ENCODE measurements at places on chromosomes 11 and 22.

- no peak for DNase-seq
Measured at GRCh38 chr22:42773167-42773566, 52.5 kb upstream of the A4GALT start.

DNA sequence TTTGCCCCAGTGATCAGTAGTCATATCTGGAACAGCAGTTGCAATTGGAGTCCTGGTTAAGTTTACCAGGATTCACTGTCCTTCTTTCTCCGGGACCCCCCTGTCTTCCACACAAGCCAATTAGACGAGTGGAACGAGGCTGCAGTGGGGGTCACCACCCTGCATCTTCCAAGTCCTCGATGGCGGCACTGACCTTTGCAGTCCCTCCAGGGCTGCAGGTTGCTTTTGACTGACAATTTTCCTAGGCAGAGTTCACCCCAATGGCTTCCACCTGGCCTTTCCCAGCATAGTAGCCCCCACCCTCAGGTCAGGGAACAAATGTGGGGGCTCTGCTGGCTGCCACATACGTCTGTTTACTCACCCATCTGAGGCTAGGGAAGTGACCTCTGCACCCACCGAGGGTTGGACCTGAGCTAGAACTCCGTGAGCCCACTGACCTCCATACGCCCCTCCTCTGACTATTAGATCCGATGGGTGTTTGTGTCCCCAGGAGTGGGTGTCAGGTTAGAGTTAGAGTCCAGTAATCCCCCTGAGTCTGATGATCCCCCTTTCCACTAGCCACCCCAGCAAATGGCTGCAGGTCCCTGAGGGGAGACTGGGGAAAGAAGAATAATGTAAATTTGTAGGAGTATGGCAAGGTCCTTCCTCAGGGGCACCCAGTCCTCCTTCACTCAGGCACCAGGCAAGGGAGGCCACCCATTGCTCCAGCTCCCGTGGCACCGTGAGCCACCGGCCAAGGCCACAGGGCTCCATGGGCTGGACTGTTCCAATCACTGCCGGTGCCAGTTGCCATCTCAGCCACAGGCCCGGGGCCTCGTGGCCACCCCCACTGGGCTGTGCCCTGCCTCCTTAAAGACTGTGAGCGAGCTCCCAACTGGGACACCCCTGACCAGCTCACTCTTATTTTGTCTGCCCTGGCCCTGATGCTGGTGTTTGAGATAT is 5.5 kb downstream of the C11orf21 start:
- DNase-seq, result no peak

DNA sequence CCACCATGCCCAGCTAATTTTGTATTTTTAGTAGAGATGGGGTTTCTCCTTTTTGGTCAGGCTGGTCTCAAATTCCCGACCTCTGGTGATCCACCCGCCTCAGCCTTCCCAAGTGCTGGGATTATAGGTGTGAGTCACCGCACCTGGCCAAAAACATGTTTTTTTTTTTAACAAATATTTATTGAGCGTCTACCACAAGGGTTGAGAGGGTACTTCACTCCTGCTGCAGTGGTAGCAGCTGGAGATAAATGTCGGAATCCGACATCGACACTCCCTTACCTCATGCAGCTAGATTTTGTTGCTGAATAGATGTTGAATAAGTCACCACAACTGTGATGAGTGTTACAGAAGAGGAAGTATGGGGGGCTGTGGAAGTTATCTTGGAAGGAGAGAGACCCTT is 971 bp downstream of the DNAJB13 start:
- no peak for DNase-seq

GRCh38 chr11:47248304-47248663 is 330 bp downstream of the ACP2 start:
- no peak for DNase-seq

DNA sequence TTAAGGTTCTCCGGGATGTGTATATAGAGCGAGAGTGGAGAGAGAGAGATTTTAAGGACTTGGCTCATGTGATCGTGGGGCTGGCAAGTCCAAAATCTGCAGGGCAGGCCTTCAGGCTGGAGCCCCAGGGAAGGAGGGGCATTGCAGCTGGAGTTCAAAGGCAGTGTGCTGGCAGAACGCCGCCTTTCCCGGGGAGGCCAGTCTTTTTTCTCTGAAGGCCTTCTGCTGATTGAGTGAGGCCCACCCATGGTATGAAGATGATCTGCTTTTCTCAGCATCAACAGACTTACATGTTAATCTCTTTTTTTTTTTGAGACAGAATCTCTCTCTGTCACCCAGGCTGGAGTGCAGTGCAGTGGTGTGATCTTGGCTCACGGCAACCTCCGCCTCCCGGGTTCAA is 25.4 kb downstream of the FBLN1 start:
- DNase-seq, result no peak

DNA sequence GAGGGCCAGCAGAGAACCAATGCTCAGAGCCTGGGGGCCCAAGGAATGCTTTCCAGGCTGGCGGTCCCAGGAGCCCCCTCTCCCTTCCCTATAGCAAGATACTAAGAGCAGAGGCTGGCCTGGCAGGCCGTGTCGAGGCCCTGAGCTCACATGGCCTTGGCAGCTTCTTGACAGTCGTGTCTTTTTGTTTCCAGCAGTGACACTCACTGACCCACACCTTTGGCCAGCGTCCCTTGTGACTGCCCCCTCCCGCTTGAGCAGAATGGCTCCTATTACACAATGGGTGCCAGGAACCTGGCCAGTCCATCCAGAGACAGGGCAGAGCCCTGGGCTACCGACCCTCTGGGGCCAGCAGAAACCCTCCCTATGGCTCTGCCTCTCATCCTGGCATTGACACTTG is 6.4 kb upstream of the CCND1 start:
- no peak for DNase-seq

DNA sequence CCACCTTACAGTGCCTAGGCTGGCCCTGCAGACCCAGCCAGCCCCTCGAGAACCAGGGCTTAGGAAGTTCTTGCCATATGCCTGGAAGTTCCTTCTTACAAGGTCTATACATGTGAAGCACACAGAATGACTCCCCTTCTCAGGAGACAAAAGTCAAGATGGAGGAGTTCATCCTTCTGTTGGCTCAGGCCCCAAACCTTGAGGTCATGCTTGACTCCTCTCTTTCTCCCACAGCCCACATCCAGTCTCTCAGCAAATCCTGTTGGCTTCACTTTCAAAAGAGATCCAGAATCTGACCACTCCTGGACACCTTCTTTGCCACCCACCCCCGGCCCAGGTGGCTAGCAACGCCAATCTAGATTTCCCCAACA is 1.7 kb upstream of the CD248 start:
- no peak for DNase-seq

GRCh38 chr11:18731949-18732821 is 6.2 kb upstream of the IGSF22 start:
- peak; percentile 45 for DNase-seq

GRCh38 chr11:132475026-132475425 is 1057.3 kb downstream of the OPCML start:
- peak; percentile 64 for DNase-seq

DNA sequence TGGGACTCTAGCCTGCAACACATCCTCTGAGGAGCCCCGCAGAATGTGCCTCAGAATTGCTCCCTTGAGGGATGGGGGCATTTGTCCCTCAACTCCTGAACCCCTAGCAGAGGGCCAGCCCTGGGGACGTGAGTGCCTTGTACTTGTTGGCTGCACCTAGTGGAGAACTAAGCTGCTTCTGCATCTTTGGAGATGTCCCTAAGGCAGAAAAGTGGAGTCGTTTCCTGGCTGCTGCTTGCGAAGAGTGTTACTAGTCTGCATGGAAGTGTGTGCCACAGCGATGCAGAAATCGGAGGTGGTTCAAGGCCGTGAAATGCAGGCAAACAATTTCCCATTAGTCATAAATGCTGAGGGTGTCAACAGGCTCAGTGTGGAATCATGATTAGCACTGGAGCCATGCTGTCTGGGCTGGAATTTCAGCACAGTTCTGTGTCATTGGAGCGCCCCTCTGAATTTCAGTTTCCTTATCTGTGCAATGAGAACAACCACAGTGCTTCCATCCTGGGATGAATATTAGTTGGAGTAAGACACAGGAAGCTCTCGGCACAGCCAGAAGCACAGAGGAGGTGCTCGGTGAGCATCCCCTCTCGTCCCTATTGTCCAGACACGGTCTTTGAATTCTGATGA is 56.5 kb downstream of the MIAT start:
- peak; percentile 96 for DNase-seq

DNA sequence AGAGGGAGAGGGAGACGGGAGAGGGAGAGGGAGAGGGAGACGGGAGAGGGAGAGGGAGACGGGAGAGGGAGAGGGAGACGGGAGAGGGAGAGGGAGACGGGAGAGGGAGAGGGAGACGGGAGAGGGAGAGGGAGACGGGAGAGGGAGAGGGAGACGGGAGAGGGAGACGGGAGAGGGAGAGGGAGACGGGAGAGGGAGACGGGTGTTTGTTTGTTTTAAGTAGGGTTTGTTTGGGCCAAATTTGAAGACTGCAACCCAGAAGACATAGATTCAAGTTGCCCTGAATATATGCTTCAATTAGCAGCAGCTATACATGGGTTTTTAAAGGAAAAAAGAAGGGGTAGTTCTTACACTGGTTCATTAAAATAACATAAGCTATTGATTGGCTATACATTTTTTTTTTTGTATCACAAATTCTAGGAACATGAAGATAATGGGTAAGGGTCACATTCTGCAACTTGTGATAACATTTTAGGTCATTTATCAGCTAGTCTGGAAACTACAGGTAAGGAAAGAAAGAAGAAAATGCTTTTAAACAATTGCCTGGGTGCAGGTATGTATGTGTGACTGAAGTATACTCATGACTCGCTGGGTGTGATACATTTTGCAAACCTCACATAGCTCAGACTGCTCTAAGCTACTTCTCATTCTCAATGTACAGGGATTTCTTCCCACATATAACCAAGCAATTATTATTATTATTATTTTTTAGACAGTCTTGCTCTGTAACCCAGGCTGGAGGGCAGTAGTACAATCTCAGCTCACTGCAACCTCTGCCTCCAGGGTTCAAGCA is 67.3 kb downstream of the MCHR1 start:
- DNase-seq, result no peak

- no peak for DNase-seq
Measured at GRCh38 chr11:1121331-1121812, 36.4 kb upstream of the MUC5AC start.

DNA sequence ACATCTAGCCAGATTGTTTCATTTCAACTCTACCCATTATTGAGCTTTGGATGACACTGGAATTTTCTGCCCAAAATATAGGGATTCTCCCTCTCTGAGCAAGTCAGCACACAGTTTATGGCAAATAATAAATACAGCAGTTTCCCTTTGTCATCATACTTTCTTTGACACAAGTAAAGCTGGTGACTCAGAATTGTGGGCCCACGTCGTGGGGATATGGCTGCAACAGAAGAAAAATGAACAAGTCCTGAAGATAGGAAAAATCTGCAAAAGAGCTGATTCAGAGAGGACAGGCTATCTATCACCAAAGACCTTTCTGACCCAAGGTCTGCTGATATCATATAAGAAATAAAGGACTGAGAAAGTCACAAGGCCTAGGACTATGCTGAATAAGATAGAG is 236.3 kb upstream of the ZC3H12C start:
- peak; percentile 17 for DNase-seq

DNA sequence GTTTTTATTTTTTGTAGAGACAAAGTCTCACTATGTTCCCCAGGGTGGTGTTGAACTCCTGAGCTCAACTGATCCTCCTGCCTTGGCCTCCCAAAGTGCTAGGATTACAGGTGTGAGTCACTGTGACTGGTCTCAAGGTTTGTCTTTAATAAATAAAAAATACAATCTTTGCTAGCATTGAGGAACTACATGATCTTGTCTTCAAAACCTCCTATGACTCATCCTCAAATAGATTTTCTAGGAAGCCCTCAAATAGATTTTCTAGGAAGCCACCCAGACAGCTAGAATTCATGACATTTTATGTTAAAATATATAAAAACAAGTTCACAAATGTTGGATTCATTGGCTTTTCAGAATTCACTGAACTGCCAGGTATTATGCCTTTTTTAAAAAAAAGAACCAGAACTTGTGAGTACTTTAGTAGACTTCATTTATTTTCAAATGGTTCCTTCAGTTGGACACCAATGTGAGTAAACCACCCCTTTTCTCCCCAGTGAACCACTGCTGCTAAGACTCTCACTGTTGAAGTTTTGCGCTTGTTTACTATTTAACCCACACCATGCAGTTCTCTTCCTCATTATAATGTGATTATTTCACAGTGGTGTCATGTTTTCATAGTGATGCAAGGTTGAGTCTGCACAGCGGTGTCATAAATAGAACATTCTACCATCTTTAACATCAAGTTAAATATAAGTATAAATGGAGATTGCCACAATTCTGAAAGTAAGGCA is 303.9 kb downstream of the CASP12 start:
- DNase-seq, result peak; percentile 10

GRCh38 chr11:31870609-31871309 is 59.6 kb upstream of the PAX6 start:
- DNase-seq, result peak; percentile 44

- no peak for DNase-seq
Measured at GRCh38 chr11:84430661-84431060, 1144.5 kb upstream of the CCDC90B start.

DNA sequence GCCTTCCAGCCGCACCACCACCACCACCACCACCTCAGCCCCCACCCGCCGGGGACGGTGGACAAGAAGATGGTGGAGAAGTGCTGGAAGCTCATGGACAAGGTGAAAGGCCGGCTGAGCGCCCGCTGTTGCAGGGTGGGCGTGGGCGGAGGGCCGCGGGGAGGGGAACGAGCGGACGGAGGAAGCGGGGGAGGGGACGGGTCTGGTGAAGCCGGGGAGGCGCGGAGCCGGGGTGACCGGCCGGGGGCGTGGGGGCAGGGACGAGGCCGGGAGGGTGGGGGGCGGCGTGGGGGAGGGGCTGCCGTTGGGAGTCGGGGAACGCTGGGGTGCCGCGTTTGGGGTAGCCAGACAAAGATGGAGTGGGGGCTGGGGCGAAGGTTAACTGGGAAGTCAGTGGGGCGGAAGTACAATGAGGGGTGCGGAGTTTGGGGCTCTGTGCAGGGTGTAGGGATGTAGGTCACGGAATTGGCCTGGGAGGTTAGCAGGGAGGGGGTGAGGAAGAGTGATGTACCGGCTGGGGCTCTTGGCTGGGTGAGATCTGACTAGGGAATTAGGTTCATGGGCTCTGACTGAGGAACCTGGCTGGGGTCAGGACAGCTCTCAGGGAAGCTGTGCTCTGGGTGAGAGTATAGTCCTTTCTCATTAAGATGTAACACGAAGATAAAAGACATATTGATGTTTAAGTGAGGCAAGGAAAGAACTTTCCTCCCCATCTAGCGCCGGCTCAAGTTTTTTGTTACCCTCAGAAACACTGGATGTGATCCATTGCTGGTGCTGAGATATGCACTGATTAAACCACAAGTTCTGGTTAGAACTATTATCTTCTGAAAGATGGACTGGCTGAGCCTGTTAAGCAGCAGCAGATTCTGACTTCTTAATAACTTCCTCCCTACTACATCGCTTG is 624 bp downstream of the CBL start:
- DNase-seq, result peak; percentile 11
